Caco-2 (cell line): ENCODE measurements at places on chromosomes 12 and 14.
A peak's percentile ranks its signal among the peaks of the same experiment; 100 is the strongest.

DNA sequence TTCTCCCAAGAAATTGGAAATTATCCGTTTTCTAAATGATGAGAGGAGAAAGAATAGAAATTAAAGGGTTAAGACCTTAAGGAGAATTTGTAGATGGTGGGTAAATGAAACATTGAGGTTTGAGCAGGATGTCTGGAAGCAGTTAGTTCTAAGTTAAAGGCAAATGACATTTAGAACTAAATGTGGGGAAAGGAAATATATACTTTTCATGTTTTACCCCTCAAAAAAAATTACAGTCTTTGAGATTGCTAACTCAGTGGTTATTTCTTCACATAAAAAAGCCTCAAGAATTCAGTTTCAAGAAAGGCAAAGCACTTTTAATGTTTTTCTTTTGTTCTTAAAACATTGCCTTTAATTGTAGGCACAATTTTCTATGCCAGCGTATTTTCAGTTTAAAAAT lies 114.0 kb downstream of the PLEKHA5 start:
- no peak for DNase-seq

DNA sequence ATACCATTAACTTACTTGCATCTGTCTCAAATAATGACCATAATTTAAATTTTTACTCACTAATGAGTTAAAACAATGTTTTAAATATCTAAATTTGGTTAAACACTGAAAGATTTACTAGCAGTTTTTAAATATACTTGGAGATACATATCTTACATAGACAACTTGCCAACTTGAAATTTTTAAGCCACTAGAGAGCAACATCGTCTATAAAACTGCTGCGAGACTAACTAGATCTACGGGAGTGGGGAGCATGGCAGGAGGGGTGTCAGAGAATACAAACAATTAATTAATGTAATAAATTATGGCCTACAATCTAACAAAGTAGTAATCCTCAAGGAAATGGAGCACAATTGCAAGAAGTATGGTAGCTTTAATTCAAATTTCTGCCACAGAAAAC lies 120.4 kb downstream of the LRRIQ1 start:
- no peak for DNase-seq

GRCh38 chr14:65373016-65373670 lies 39.4 kb upstream of the FUT8 start:
- no peak for DNase-seq

- DNase-seq, result peak; percentile 33
Measured at GRCh38 chr14:104107611-104108569, 22.4 kb downstream of the ASPG start.

- no peak for DNase-seq
Measured at GRCh38 chr12:22160396-22161003, 114.5 kb downstream of the CMAS start.

DNA sequence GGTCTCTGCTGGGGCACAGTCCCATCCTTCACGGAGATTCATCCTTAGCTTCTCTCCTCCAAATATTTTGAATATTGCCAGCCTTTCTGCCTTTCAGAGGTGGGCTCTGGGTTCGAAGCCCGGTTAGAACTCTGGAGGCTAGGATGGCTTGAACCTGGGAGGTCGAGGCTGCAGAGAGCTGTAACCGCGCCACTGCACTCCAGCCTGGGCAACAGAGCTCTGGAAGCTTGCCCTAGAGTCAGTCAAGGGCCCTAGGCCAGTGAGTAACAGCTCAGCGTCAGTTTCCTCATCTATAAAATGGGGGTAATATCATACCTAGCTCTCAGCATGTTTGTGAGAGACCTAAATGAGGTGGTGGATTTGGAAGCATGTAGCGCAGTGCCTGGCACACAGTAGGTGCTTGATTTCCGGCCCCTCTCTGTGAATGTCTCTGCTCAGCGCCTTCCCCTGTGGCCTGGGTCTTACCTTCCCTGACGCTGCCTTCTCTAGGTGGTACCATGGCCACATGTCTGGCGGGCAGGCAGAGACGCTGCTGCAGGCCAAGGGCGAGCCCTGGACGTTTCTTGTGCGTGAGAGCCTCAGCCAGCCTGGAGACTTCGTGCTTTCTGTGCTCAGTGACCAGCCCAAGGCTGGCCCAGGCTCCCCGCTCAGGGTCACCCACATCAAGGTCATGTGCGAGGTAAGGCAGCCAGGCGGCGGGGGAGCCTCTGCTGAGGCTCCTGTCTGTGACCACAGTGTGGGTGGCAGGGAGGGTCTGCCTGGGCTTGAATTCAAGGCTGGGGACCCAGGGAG lies 3.4 kb downstream of the PTPN6 start:
- no peak for DNase-seq

DNA sequence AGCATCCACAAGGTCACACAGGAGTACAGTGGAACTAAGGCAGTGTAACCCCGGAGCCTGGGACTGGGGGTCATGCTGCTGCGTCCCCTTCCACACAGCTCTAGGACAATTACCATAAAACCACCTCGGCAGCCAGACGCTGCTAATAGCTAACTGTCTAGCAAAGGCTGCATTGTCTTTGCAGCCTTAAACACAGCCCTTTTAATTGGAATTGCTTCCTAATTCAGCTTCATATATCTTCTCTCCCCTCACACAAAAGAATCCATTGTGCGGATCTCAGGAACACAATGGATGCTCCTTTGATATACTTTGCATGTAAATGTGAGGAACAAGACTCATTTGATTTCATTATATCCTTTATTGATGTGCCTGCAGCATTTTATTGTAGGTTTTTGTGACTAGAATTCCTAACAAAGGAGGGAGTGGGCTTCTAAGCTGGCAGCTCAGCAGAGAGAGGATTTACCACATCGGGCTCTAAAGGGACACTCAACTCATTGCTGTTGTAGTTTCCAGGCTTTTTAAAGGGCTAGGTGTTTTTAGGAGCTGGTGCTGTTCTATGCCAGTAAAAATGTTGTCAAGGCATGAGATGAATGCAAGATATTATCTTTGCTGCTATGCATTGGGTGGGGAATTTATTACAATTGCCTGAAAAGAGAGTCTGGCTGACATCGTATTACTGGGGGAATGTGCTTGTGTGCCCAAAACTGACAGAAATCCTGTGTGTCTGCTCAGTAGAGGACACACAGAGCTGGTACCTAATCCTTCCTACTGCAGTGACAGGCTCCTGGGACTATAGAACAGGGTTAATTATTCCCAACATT lies 30.4 kb upstream of the DACT1 start:
- DNase-seq, result no peak

DNA sequence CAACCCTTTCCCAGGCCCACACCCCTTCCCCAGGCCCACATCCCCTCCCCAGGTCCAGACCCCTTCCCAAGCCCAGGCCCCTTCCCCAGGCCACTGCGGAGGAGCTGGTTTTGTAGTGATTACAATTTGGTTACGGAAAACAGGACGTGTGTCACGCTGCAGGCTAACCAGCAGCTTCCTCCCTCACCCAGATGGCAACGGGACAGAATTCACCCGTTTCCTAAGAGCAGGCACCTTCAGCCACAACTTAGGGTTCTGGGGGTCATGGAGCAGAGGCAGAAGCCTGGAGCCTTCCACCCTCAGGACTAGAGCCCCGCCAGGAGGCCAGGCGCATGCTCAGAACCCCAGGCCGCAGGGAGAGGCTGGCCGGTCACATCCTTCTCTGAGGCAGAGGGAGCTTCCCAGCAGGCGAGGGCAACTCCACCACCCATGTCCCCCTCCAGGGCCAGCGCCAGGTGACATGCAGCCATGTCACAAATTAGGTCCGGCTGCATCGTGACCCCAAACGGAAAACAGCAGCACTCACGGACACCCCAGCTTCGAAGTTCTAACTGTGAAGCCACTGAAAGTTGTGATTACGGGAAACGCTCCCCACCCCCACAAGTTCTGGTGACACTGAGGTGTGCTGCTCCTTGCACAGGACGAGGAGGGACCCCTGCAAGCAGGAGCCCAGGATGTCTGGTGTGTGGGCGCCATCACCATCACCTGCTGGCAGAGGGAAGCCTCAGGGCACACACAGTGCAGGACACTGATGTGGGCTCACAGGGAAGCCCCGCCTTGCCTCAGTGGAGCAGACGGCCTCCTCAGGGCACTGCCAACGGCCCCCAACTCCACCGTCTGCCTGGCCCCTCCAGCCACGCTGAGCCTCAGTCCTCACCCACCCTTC lies 7.7 kb downstream of the BRF1 start:
- no peak for DNase-seq

DNA sequence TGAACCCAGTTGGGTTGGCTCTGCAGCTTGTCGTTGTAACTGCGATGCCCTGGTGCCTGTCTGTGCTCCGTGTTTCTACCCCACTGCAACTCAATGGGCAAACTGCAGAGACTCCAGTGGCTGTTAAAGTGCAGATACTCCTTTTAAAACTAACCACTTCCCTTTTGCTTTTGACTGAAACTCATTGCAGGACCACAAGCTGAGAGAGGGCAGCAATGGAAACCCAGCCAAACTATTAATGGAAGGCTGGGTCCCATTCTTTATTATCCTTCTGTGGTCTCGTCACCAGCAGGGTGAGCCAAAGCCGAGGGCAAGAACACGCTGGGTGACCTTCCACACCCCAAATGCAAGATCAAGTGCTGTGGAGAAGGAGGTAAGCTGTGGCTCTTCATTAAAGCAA lies 910.4 kb downstream of the VRK1 start:
- DNase-seq, result no peak

DNA sequence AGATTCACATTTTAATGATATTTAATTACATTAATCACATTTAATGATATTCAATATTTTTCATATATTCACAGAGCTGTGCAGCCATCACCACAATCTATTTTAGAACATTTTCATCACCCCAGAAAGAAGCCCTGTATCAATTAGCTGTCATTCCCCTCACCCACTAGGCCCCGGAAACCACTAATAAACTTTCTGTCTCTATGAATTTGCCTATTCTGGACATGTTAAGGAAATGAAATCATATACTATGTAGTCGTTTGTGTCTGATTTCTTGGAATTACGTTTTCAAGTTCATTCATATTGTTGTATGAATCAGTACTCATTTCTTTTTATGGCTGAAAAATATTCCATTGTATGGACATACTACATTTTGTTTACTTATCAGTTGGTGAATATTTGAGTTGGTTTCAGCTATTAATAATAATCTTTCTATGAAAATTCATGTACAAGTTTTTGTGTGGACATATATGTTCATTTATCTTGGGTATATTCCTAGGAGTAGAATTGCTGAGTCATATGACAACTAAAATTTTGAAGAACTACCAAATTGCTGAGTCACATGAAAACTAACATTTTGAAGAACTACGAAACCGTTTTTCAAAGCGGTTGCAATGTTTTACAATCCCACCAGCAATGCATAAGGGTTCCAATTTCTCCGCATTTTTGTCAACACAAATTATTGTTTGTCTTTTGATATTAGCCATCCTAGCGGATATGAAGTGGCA lies 11.7 kb upstream of the OTOGL start:
- no peak for DNase-seq

- DNase-seq, result no peak
Measured at GRCh38 chr14:67395086-67395875, 16.7 kb downstream of the PLEK2 start.

DNA sequence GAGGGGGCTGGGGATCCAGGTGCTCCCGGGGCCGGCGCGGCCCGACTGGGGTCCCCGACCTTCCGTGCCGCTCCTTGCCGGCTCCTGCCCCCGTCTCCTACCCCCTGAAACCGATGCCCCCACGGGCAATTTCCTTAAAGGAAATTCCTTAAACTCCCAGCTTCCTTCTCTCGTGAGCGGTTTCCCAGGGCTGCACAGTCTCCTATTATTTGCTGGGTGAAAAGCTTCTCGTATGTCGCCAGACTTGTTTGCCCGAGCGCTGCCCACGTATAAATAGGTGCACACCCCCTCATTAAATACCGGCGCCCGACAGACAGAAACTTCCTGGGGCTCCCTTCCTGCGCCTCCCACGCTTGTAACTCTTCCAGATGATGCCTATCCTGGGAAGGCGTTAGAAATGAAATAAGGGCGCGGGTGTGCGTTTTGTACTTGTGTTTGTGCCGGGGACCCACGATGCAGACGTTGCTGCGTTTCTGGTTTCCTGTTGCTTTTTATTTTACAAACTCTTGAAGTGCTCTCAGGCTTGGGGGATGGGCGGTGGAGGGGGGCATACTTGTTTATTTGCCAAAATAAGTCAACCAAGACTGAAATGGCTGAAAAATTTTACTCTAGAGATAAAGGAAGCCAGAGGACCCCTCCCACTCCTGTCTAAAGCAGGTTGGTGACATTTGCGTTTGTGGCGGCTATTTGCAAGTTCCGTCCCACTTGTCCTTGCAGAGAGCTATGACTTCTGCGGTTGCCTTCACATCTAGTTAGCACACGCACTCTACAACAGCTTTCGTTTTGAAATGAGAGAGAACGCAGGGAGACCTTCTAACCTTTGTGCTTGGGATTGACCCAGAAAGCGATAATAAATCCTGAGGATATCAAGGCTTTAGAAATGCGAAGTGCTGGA lies 1.0 kb downstream of the HIP1R start:
- peak; percentile 41 for DNase-seq

DNA sequence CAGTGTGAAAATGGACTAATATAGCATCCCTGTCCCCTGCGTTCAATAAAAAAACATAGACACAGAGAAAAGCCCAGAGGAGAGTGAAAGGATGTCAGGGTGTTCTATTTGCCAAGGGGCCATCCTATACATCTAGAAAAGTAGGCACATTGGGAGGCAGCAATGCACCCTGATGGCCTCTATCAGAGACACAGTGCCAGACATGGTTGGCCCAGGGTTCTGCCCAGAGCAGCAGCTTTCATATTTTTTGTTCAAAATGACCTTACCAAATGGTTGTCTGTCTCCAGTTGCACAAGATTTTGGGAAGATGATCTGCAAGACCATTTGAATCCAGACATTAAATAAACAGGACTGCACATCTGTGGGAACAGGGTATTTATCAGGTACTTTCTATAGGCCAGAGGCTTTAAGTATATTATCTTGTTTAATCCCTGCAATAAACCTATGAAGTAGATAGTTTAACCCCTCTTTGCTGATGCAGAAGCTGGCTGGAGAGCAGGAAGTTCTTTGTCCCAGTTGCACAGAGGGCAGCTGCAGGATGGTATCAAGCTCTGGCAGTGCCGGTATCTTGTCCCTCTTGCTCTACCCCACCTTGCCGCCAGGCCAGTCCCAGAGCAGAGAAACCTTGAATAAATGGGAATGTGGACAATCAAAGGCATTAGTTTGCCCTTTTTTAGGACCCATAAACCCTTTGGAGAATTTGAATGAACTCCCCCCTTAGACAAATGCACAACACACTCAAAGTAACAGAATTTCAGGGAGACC lies 171.8 kb upstream of the PWP1 start:
- DNase-seq, result no peak

DNA sequence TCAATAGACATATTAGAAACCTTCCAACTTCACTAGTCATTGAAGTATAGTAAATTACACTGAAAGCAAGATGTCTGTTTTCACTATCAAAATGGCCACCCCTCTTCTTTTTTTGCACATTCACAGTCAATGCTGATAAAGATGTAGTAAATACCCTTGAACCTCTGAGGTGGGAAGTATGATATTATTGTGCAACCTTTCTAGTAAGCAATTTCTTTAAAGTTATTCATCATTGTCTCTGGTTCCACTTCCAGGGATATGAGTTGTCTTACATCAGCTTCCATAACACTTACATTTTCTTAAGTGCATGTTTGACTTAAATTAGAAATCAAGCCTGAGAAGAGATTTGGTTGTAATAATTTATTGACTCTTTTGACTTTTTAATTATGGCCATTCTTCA lies 453.9 kb upstream of the MGAT4C start:
- DNase-seq, result no peak
